ENCODE measurements at places on chromosomes 11 and 22.

DNA sequence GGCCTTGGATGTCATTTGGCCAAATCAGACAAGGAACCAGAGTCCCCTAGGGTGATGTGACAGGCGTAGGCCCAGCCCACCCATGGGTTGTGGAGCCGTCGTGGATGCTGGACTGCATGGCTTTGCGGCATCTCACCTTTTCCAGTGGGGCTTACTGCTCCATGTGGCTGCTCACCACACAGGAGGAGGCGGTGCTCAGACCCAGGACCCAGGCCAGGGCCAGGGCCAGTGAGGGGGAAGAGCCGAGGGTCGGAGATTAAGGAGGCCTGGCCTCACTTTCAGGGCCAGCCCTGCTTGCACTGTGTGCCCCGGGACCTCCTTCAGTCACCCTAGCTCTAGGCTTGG lies 105.6 kb downstream of the ST3GAL4 start:
- DNase-seq, result no peak

GRCh38 chr11:16099343-16099900 lies 256.9 kb downstream of the SOX6 start:
- DNase-seq, result no peak

GRCh38 chr11:27928809-27929208 lies 179.1 kb downstream of the KIF18A start:
- no peak for DNase-seq

- DNase-seq, result no peak
Measured at GRCh38 chr11:116814502-116814901, 8.6 kb downstream of the APOA4 start.

- no peak for DNase-seq
Measured at GRCh38 chr11:59178402-59178801, 6.5 kb downstream of the DTX4 start.

- DNase-seq, result no peak
Measured at GRCh38 chr11:128496692-128497060, 90.7 kb downstream of the ETS1 start.

- DNase-seq, result peak; percentile 11
Measured at GRCh38 chr22:44373234-44373633, 60.5 kb upstream of the SHISAL1 start.

- DNase-seq, result no peak
Measured at GRCh38 chr11:44726283-44727113, at the start of gene TSPAN18. Gene TSPAN18 (plus strand): TSS chr11:44726962. CDS start chr11:44906417, 179,455 bp downstream.

GRCh38 chr11:126197277-126197939 lies 14.0 kb downstream of the RPUSD4 start:
- no peak for DNase-seq

GRCh38 chr11:92224407-92225124 lies at the start of gene FAT3:
Gene FAT3 (plus strand): TSS chr11:92224818. CDS start chr11:92352113, 127,295 bp downstream.
- peak; percentile 86 for DNase-seq

DNA sequence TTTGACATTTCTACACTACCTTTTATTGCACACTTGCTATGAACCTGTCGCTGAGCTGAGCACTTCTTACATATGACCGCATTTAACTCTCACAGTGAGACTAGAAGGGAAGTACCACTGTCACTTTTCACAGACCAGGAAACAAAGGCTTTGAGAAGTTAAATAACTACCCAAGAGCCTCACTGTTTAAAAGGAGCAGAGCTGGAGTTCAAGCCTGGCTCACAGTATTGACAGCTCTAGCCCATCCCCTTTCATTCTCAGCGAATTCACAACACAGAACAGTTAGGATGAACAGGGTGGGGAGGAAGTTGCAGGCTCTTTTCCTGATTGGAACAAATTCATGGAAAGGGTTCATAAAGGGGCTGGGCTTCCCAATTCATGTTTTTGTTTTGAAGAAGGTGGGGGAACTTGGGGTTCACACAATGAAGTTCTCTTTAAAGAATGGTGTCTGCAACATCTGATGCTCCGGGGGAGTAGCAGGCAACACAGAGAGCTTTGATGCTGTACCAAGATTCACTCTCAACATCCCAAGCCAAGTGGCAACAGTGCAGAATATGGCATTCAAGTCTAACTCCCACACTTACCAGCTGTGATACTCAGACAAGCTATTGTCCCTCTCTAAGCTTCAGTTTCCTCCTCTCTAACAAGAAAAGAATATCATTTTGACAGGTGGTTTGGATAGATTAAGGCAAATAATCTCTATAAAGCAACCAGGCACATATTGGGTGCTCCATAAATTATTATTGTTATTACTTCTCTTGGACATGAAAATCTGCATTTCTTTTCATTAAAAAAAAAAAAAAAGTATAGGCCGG lies 17.2 kb downstream of the SCGB1A1 start:
- no peak for DNase-seq

GRCh38 chr11:110835106-110835505 lies 122.9 kb upstream of the ARHGAP20 start:
- no peak for DNase-seq

DNA sequence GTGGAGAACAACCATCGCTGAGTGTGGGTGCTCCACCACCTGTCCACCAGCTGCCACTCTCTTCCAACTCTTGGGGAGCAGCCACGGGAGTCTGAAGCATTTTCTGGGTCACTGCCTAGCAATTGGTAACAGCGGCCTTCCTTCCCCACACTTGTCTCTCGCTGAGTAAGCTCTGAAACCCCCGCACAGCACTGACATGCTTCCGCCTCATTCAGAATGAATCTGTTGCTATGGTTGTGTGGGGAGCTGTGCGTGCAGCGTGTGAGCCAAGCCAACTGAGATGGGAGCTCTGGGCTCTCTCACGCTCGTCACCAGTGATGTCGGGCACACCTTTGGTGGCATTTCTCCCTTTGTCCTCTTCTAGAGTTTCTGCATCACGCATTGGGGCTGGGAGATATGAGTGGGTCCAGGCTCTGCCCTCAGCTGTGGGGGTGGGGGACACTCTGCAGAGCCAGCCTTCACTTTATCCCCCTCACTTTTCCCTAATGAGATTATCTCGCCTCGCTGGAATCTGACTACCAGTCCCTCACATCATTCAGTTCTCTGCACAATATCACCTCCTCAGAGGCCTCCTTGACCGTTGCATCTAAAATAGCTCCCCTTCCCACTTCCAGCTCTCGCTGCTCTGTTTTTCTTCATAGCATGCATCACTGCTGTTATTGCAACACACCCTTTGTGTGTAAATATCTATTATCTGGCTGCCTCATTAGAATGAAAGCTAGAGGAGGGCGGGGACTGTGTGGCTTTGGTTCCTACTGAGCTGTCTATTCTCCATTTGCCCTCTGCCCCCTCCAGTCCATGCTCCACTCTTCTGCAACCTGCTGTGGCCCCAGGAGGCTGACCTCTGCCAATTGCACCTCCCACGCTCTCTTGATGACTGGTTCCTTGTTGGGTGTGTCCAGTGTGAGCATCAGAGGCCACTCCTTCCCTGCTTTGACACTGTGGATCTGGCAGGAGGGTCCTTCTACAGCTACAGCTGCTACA lies 569.9 kb upstream of the CADM1 start:
- peak; percentile 51 for DNase-seq

GRCh38 chr11:83035070-83035854 lies 36.4 kb downstream of the RAB30 start:
- DNase-seq, result no peak

GRCh38 chr11:34634694-34635062 lies 13.8 kb downstream of the EHF start:
- no peak for DNase-seq

All from right forelimb (tissue), 1 donor.